NCI-H82 (cell line): ENCODE measurements at places on chromosomes 12 and 14.
A peak's percentile ranks its signal among the peaks of the same experiment; 100 is the strongest.

DNA sequence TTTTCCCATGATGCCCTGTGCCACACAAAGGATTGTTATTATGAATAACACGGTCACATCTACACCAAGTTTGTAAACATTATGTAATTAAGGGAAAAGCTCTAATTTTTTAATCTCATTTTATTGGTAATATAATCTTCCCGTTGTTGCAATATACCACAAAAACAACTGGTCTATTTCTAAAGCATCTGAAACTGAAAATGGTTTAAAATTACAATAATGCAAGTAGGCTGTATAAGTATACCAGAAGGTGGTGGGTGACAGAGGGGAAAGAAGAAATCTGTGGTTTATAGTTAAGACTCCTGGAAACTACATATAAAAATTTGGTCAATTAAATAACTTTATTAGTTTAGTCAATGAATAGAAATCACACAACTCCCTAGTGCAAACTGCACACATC lies 5.2 kb downstream of the DDHD1 start:
- DNase-seq, result no peak

DNA sequence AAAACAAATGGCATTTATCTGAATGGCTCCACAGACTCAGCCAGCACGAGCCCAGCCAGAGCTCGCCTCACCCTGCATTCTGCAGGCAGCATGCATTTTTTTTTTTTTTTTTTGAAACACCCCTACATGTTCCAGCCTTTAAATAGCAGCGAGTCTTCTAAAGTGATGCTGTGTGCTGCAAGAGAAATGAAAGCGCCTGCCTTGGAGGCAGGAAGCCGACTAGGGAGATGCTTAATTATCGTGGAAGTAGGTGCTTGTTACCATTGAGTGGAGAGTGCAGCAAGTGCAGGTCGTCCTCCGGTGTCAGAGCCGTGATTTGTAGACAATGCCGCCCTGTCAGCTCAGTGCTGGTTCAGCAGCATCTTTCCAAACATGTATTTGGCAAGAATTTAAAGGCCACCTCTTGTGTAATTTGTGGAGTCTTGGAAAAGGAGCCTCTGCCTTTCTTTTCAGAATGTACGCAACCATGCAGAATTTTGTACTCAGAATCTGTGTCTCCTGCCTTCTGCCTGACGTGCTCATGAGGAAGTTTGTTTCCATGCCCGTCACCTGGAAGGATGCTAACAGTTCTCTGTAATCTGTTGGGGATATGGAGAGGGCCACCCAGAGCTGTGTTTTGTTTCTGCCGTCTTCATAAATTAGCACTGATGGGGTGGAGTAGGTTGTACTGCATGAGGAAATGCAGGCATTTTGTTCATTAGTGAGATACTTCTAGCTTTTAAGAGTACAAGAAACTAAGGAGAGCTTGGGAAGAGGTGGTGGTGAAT lies 345.9 kb upstream of the RGS6 start:
- DNase-seq, result no peak

DNA sequence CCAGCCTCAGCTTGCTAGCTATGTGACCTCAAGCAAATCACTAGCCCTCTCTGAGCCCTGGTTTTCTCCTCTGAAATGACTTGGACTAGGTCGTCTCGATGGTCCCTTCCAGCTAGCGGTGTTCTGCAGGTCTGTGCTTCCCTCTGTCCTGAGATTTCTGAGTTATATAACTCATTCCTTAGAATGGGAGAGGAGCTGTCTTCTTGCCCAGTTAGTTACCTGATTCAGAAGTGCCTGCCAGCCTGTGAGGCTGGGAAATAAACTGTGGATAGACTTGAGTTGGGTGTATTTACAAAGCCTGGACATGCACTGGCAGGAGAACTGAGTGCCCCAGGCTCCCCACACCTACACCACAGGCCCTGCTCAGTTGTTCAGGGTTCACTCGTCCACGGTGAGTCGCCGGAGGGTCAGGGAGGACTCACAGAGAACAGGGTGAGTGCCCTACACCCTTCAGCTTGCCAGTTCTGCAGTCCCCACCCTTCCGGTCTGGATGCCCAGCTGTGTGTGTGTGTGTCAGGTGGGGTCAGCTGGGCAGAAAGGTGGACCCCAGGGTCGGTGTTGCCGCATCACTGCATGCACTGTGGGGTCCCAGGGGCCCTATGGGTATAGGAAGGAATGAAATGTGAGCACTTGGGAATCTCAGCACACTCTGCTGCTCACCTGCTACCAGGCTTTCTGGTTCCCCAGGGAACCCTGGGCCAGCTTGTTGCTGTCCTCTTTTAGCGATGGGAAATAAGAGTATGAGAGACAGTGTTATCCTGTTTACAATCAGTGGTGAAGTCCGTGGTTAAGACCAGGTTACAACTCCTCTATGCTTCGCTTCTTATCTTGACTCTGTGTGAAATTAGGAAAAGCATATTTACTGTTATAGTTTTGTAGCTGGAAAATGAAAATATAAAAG lies 348.2 kb downstream of the DPF3 start:
- DNase-seq, result no peak

GRCh38 chr12:61991661-61992060 lies 268.5 kb upstream of the USP15 start:
- DNase-seq, result no peak

DNA sequence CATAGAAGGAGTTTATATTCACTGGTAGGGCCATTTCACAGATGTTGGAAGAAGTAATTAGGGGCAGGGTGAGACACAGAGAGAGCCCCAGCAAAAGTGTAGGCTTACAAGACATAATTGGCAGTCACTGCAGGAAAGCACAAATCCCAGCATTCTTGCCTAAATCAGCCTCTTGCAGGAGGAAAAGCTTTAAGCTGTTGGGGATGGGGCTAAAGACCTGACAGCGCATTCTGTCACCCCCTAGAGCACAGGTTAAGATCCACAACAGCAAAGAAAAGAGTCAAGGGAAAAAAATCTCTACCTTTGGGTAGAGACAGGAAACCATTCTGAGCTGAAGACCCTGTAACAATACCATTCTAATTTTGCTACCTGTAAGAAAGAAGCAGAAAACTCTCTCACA lies 409.0 kb downstream of the DAD1 start:
- no peak for DNase-seq

GRCh38 chr12:131507881-131508280 lies 203.0 kb upstream of the SFSWAP start:
- no peak for DNase-seq

GRCh38 chr14:77026930-77027537 lies 1.5 kb downstream of the IRF2BPL start:
- peak; percentile 63 for DNase-seq

DNA sequence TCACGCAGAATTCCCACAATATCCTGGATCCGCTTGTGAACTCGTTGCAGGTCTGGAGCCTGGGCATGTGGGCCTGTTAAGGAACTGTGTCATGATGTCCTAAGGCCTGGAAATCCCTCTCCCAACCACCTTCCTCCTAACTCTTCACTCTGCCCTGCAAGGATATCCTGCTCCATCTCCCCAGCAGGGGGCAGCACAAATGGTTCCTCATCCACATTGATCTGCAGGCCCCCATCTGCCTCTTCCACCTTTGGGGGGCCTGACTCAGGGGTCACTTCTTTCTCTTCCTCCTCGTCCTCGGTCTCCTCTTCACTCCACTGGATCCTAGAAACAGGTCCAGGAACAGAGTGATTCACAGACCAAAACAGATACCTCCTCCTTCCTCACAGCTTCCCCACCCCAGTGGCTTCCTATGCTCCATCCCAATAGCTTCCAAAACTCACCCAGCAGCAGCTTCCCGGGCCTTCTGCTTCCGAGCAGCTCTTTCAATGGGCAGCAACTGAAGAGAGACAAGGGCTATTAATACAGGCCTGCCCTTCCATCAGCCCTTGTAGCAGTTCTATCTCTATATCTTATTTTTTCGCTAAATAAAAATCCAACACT lies 4.5 kb downstream of the NOP2 start:
- DNase-seq, result peak; percentile 82

GRCh38 chr14:34937442-34937841 lies 45.4 kb upstream of the SRP54 start:
- no peak for DNase-seq

GRCh38 chr14:104989236-104989950 lies 3.8 kb downstream of the CLBA1 start:
- no peak for DNase-seq

- DNase-seq, result no peak
Observed at GRCh38 chr12:29650371-29650770, 133.4 kb downstream of the TMTC1 start.

DNA sequence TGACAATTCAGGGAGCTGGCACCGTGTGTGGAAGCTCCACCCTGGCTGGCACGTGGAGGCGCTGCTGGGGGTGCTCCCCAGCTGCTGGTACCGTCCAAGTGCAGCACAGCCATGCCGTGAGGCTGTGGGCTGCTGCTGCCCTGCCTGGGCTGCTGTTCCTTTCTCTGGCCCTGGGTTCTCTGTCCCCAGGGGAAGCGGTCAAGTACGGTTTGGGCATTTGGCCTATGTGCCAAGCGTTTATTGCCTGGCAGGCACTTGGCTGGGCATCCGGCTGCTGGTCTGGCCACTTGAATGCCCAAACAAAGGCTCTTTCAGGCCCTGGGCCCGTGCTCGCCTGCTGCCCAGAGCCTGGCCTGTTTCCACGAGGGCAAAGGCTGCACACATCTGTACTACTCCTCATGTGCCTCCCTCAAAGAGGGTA lies 39.6 kb downstream of the RHOF start:
- DNase-seq, result no peak

GRCh38 chr12:117031843-117032592 lies 67.2 kb downstream of the TESC start:
- no peak for DNase-seq

- DNase-seq, result no peak
Observed at GRCh38 chr12:88237954-88238353, 95.8 kb downstream of the TMTC3 start.

- no peak for DNase-seq
Observed at GRCh38 chr14:95227279-95227860, 70.0 kb upstream of the DICER1 start.

GRCh38 chr14:98840091-98840490 lies 431.9 kb downstream of the BCL11B start:
- DNase-seq, result no peak
